ENCODE measurements at places on chromosomes 12 and 14.

- DNase-seq: no peak
These were observed 29.2 kb downstream of the PRMT8 start for GRCh38 chr12:3520168-3520567.

DNA sequence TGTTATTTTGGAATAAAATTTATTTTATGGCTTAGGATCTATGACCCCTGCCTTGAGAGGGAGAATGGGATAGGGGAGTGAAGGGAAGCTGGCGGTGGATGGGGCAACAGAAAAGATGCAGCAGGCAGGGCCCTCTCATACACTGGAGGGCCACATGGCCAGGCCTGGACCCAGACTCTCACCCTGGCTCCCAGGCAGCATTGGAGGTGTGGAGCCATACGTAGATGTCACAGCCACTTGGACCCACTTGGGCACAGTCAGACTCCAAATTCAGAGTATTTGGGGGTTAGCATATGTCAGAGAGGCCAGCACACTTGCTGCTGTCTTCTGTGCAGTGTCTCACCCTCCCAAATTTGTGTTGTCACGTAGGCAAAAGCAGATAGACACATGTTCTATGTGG, 6.5 kb downstream of the NAB2 start:
- DNase-seq: no peak

DNA sequence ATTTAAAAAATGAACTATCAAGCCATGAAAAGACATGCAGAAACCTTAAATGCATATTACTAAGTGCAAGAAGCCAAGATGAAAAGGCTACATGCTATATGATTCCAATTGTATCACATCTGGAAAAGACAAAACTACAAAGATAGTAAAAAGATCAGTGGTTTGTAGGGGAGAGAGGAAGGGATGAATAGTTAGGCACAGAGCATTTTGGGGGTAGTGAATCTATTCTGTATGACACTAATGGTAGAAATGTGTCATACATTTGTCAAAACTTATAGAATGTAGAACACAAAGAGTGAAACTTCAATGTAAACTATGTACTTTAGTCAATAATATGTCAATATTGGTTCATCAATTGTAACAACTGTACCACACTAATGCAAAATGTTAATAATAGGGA, 20.8 kb downstream of the TXNDC16 start:
- DNase-seq: no peak

DNA sequence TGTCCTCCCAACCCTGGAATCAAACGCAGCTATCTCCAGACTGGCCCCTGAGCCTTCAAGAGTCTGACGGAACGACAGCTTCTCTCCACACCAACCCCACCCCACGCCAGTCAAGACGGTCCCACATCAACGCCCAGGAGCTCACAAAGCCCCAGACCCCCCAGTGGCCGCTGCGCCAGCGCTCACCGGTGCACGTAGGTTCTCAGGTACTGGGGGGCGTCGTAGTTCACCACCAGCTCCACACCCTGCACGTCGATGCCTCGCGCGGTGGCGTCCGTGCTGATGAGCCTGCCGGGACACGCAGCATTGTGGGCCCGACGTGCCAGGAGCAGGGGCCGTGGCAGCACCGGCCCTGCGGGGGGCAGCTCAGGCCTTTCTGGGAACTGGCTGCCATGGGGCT, 4.2 kb downstream of the DDX51 start:
- DNase-seq: no peak

Measured in CD4-positive, alpha-beta T cell treated with Interleukin-15 for 4 hours (primary cell).